ENCODE measurements at places on chromosomes 3 and 15. TPM values are rescaled to one million over a fixed set of nuclear protein-coding genes. Genes with fewer than 3 reads are reported as not detected.

Gene SYNPR
- not detected for total RNA-seq

Gene CHST14
- 13.4 TPM for total RNA-seq

Gene ADPGK
- total RNA-seq = 123 TPM

Gene SLC6A20
- total RNA-seq = not detected

Gene MKRN3
- total RNA-seq = not detected

Gene HYAL3
- 5.3 TPM for total RNA-seq

Gene TMEM202
- not detected for total RNA-seq

Gene RETNLB
- not detected for total RNA-seq

Gene PLSCR1
- total RNA-seq = 13.7 TPM

Gene ZNF385D
- not detected for total RNA-seq

Gene ROPN1
- not detected for total RNA-seq

Gene GPX1
- total RNA-seq = 152 TPM

Gene RNU5B-1
- not detected for total RNA-seq

Gene CPLX3
- total RNA-seq = not detected

Gene ATP10A
- 6.4 TPM for total RNA-seq

Data from smooth muscle cell of the umbilical artery (primary cell).